Vagina (tissue), 2 donors: ENCODE measurements at places on chromosomes 12 and 14.

- no peak for DNase-seq
Observed at GRCh38 chr12:18640321-18640955, 97.4 kb downstream of the PLCZ1 start.

- DNase-seq: no peak
Observed at GRCh38 chr12:53006810-53007309, 604 bp downstream of the EIF4B start.

GRCh38 chr14:74169906-74170305 is 69.3 kb upstream of the VSX2 start:
- DNase-seq: no peak

GRCh38 chr12:122834921-122835749 is at the start of gene HIP1R:
TSS of gene HIP1R (plus strand) at chr12:122835457. CDS start at chr12:122835551, 94 bp downstream.
- no peak for DNase-seq

DNA sequence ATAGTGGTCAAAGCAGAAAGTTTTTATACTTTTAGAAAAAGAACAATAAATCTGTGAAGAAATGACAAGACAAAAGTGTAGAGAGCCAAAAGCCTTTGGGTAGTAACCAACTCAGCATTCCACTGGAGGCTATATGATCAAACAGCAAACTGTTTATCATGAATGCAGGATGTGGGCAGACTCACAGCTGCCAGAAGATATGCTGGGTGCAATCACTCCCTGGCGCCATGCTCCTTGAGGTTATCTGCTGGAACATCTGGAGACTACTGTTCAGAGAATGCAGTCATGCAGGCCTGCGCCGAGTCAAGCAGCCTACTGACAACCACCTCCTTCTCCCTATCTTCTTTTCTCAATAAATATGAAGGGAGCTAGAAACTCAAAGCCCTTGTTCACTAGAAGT is 49.0 kb upstream of the SLC8A3 start:
- no peak for DNase-seq
